ENCODE measurements at places on chromosomes 1 and 21. TPM values are rescaled to one million over a fixed set of nuclear protein-coding genes. Genes with fewer than 3 reads are reported as not detected.

DNA sequence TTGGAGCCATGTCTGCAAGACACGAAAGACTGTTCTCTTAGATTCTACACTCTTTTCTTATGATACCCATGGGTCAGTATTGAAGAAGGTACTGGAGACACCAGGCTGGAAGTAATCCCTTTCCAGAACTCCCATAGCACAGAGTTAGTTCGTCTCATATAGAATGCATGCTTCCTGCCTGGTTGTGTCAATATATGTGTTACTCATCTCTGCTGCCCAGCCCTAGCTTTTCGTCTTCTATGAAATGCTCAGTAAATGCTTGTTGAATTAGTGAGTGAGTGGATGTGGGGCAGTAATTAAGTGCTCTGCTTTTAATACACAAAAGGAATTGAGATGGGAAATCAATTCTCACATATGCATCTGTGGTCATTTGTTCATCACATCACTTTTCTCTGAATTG, 32.1 kb downstream of the ADCY10 start:
- H3K4me1 ChIP-seq = no peaks in the 10 kb centered on the region
- no peak overlapping the region for H3K27ac ChIP-seq
- H3K36me3 ChIP-seq = no peaks in the 10 kb centered on the region
- no peak overlapping the region for H3K4me3 ChIP-seq

DNA sequence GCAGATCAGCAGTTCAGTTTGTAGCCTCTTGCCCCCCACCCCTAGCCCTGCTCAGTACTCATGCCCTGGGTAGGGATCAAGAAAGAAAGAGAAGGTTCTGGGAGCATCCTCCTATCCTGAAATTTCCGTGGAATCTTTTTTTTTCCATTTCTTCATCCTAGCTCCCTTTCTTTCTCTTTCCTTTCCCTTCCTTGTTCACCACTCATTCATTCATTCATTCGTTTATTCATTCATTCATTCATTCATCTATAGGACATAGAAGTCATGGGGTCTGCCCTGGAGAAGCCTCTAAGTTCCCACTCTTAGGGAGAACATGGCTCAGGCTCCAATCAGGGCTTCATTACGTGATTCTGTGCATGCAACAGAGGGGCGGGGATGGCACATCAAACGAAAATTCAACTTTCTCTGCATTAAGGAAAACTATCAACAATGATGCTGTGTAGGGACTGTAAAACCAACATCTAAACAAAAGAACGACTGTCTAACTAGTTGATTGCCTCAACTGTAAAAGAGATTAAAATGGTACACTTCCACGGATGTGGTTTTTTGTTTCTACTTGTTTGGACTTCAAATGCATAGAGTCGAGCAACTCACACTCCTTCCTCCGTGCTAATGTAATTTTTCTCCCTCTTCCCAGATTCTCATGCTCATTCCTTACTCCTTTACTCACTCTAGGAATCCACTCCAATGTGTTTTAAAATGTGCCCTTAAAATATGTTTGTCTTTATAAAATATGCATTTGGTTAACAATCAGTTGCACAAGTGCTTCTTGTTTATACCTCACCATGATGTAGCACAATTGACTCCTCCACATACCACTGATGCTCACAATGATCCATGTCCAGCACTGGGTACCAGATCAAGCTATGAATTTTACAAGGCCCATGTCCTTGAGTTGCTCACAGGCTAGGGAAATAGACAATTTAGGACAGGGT, 101.2 kb upstream of the SLC2A1 start:
- no peaks in the 10 kb centered on the region for H3K27me3 ChIP-seq
- no peak overlapping the region for H3K27ac ChIP-seq
- no peaks in the 10 kb centered on the region for H3K36me3 ChIP-seq
- no peak for DNase-seq
- no peak overlapping the region for H3K4me3 ChIP-seq

The MYOG gene
- 480 TPM for total RNA-seq

DNA sequence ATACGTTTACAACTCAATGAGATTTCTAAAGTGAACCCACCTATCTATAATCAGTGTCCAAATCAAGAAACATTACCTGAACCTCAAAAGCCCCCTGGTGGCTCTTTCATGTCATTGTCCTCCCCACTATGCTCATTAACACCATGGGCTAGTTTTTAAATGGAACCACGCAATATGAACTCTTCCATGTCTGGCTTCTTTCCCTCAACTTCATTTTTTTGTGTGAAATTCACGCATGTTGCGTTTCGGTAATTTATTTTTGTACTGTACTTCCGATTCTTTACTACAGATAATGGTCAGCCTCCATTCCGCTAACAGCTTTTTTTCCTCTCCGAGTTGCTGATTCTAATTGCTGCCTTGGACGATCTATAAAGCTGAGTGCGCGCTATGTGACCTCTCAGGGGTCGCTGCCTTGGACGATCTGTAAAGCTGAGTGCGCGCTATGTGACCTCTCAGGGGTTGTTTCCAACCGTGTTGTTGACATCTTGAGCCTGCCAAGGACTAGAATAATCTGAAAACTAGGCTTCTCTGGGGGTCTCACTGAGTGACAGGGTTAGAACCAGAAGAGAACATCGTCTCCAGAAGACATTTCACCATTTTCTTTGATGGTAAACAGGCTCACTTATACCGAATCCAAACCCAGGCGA, 1.1 kb upstream of the CACYBP start:
- no peaks in the 10 kb centered on the region for H3K27me3 ChIP-seq
- peak; percentile 84 for DNase-seq
- H3K4me1 ChIP-seq = peaks cover 4% of the 10 kb centered on the region
- no peaks in the 10 kb centered on the region for H3K36me3 ChIP-seq
- H3K4me3 ChIP-seq = peak overlapping the region; percentile 67

DNA sequence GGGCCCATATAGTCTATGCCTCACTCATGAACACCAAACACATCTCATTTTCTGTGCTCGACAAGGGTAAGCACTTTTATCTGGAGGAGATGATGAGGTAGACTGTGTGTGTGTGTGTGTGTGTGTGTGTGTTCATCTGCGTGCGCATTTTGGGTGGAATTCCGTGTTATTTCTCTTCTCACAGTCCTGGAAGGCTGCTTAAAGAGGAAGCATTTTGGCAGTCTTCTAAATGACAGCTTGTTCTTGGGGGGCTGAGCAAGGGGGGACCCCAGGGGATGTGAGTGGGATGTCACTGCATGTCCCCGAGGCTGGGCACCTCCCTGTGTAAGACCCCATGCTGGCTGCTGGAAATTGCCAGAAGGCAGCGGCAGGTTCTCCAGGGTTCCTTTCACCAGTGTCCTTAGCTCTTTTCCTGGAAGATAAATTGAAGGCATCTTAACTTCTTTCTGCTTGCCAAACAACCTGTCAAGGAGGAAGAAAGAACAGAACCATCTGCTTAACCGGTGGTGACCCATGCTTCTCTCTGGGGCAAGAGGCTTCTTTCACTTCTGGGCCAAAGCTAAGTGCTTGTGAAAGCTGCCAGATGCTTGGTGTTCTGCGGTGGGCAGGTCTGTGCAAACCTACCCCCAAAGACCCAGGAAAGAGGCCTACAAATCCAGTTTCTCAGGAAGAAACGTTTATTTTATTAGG, 9.9 kb upstream of the RD3 start:
- no peak overlapping the region for H3K27ac ChIP-seq
- peaks cover 5% of the 10 kb centered on the region for H3K27me3 ChIP-seq
- H3K4me1 ChIP-seq = peaks cover 16% of the 10 kb centered on the region
- no peak overlapping the region for H3K4me3 ChIP-seq
- no peaks in the 10 kb centered on the region for H3K36me3 ChIP-seq

The S100A7A gene
- not detected for total RNA-seq

DNA sequence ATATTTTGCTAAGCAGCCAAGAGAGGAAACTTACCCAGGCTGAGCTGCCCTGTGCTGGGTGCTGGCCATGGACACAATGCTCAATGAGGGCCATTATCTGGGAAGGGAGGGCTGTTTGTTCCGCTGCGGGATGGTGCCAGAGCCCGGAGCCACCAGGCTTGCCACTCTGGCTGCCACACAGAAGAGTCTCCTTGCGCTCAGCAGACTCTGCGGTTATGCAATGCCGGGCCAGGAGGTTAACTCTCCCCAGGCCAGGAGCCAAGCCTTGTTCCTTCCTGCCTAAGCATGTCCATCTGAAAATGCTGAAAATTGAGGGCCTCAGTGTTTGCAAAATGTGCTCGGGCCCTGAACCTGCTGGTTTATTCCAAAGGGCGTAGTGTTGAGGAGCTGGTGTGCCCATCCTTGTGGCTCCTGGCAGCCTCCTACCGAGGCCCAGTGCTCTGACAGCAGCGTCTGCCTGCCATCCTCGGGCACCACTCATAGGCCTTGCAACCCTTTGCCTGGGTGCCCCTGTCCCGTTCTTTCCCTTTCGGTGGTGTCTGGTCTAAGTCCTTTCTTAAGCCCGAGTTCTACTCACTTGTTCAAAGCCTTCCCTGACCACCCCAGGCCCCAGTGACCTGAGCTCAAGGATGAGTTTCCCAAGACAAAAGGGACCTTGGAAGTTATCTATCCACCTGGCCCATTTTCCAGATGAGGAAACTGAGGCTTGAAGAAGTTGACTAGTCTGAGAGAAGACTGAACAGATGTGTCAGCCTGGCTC, 133.8 kb upstream of the EDN2 start:
- H3K4me1 ChIP-seq = peaks cover 30% of the 10 kb centered on the region
- H3K4me3 ChIP-seq = no peak overlapping the region
- DNase-seq = peak; percentile 64

DNA sequence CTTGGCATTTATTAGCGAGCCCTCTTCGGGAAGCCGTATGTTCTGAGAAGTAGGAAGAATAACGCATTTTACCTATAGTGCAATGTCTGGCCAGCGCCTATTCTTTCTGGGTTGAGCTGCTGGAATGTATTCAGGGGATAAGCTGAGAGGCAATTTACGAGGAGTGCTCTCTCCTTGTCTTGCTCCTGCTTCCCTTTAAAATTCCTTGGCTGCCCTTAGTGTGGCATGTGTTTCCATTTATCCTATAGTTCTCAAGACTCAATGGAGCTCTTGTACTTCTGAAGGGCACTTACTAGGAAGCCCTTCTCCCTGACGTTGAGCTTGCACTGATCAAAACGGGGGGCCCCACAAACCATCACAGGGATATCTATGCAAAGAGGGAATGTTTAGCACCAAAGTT, 364.6 kb downstream of the DISC1 start:
- H3K27ac ChIP-seq = no peak overlapping the region
- no peaks in the 10 kb centered on the region for H3K27me3 ChIP-seq
- DNase-seq = peak; percentile 29
- H3K4me1 ChIP-seq = peaks cover 12% of the 10 kb centered on the region
- H3K36me3 ChIP-seq = no peaks in the 10 kb centered on the region

The CELF3 gene
- 0.04 TPM for total RNA-seq

The XCL2 gene
- total RNA-seq = 0.35 TPM

The PTPN7 gene
- 0.44 TPM for total RNA-seq

DNA sequence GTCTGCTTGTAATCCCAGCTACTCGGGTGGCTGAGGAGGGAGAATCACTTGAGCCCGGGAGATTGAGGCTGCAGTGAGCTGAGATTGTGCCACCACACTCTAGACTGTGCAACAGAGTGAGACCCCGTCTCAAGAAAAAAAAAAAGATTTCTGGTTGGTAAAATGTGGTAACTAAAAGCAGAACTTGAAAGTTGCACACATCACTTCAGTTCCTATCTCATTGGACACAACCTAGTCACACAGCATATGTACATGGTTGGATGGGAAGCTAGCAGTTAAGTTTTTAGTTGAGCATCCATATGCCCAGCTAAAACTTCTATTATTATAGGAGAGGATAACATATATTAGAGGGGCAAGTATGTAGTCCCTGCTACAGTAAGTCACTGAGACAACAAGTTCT, 22.1 kb downstream of the BCAS2 start:
- H3K36me3 ChIP-seq = no peaks in the 10 kb centered on the region
- no peaks in the 10 kb centered on the region for H3K27me3 ChIP-seq
- no peak for DNase-seq

DNA sequence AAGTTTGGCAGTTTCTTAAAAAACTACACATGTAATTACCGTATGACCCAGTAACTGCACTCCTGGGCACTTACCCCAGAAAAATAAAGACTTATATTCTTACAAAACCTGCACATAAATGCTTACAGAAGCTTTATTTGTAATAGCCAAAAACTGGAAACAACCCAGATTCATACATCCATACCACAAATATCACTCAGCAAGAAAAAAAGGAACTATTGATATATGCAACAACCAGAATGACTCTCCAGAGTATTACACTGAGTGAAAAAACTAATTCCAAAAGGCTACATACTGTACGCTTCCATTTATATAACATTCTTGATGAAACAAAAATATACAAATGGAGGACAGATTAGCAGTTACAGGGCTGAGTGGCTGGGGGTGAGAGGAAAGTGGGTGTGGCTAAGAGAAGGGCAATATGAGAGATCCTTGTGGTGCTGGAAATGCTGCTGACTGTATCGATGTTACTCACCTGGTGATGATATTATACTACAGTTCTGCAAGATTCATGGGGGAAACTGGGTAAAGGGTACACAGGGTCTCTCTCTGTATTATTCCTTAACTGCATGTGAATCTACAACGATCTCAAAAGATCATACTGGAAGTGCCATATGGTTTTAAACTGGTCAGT, 96.0 kb upstream of the GNG4 start:
- DNase-seq = peak; percentile 5
- no peak overlapping the region for H3K4me3 ChIP-seq

DNA sequence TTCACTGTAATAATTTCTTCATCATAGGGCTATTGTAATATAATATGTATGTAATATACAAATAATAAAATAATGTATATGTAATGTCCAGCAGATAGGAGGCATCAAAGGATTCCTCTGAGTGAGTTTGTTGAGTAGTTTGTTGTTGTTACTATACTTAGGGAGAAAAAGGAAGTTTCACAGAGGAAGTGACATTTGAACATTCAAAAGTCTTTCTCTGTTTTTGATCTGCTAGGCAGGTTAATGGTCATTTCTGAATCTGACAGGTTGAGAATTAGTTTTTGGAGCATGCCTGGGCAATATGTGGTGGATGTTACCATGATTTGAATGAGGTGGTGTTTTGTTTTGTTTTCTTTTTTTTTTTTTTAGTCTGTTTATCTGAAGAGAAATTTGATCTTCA, 102.1 kb downstream of the NRDC start:
- H3K36me3 ChIP-seq = peaks cover 18% of the 10 kb centered on the region
- no peak for DNase-seq
- H3K4me1 ChIP-seq = no peaks in the 10 kb centered on the region
- H3K27me3 ChIP-seq = no peaks in the 10 kb centered on the region
- H3K27ac ChIP-seq = no peak overlapping the region

The MPZL1 gene
- 60.6 TPM for total RNA-seq

All from muscle of leg (tissue), 16 donors.